ENCODE measurements at places on chromosomes 5 and 9.

GRCh38 chr5:75303419-75303818 lies 33.6 kb upstream of the HMGCR start:
- no peak for DNase-seq

DNA sequence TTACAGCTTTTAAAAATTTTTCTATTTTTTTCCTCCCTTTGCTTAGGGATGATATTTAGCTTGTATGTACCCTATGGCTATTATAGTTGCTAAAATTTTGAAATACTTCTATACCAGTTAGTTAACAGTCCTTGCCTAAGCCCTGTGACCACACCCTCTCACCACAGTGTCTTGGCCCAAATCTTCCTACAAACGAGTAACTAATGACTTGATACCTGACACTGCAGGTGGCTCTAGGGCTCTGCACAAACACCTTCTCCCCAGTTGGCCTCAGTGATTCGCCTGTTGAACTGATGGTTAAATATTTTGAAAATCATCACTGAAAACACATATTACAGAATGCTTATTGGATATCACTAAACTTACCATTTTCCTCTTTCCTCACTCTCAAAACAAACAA lies 449.6 kb upstream of the CHD1 start:
- DNase-seq = no peak

DNA sequence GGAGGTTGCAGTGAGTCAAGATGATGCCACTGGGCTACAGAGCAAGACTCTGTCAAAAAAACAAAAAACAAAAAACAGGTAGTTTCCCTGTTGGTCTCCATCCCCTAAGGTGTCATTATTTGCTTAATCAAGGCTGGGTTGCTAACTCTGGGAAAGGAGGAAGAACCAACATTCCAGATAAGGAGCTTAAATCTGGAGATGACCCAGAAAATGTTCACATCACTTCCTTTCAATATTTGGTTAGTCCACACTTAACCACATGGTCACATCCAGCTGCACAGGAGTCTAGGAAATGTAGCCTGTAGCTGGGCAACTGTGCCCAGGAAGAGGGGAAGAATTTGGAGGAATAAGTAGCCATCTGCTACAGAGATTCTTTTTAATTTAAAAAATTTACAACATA lies 25.9 kb upstream of the MEGF9 start:
- no peak for DNase-seq

GRCh38 chr5:180133971-180134508 lies 62.5 kb upstream of the RNF130 start:
- DNase-seq = no peak

GRCh38 chr5:17021602-17021932 lies 85.5 kb upstream of the MYO10 start:
- no peak for DNase-seq

DNA sequence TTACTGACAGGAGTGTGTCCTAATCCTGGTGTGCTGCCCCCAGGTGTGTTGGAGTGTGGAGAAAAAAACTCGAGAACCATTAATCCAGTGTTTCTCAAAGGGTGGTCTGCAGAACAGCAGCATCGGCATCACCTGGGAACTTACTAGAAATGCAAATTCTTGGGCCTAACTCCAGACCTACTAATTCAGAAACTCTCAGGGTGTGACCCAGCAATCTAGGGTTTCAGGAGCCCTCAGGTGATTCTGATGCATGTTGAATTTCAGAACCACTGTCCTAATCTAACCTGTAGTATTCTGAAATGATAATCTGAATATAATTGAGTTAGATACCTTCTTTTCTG lies 30.0 kb upstream of the IL6ST start:
- no peak for DNase-seq
